Neuronal stem cell (in vitro differentiated cells): ENCODE measurements at places on chromosomes 12 and 14.

DNA sequence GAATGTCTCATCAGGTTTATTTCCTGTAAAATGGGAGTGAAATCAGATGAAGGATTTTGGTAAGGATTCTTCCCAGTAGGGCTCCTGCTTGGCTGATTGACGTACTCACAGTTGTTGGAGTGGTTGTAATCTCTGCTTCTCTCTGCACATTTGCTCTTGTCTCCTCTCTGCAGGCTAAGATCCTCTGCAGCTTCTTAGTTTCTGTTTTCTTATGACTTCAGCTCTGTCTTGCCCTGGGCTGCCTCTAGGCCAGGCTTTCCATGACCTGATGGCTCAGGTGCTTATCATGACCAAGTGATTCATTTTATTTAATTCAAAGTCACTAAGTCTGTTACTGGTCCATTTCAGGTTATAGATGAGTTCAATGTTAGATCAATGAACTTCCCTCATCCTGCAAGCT lies 394.5 kb upstream of the DDHD1 start:
- no peak for DNase-seq

- no peak for DNase-seq
These were observed 42.3 kb downstream of the IRF2BPL start for GRCh38 chr14:76986231-76986565.

DNA sequence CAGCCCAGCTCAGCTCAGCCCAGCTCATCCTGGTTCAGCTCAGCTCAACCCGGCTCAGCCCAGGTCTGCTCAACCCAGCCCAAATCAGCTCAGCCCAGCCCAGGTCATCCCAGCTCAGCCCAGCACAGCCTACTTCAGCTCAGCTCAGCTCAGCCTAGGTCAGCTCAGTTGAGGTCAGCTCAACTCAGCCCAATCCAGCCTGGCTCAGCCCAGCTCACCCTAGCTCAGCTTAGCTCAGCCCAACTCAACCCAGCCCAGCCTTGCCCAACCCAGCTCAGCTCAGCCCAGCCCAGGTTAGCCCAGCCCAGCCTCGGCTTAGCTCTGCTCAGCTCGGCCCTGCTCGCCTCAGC lies 332.3 kb downstream of the TMEM121 start:
- DNase-seq: no peak

DNA sequence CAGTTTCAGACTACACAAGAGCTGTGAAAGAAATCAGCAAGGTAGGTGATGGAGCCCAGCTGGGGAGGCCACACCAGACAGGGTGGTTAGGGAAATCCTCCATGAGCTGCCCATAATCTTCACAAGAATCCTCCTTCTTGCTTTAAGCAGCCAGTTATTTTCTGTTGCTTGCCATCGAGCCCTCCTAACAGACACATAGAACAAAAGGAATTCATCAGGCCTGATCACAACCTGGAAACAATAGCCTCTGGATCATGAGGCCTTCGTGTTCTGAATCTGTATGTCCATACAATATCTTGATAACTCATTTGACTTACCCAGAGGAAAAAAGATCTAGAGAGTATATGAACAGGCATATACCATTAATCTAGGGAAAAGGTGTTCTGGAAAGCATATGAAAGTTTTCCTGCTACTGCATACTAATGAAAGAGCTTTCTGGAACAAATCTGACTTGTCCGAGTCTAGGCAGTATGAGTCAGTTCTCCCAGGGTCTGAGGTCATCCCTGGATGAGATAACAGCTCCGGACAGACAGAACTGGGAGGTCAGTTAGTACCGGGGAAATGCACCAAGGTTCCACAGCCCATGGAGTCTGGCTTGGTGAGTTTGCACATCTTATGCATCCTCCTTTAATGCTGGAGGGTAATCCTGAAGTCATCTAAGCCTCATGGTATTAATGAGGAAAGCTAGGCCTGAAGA lies 52.8 kb upstream of the ELK3 start:
- no peak for DNase-seq

GRCh38 chr14:25049568-25050268 lies at the start of gene STXBP6:
Gene STXBP6, minus strand, starts transcription at chr14:25050147. Its CDS starts 75,329 bp downstream, at chr14:24974818.
- DNase-seq: peak; percentile 71

DNA sequence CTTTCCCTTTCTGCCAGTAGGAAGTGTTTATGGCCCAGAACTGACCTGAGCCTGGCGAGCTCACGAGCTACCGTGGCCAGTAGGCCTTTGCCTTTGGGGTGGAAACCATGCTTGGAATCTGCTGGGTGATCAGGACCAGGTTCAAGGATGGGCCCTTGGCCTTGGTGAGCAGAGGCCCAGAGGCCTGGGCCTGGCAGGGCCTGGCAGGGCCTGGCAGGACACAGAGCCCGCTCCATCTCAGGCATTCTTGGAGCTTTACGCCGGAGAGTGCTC lies 184.8 kb upstream of the RTL1 start:
- no peak for DNase-seq

- no peak for DNase-seq
These were observed 137.5 kb downstream of the CNTN1 start for GRCh38 chr12:40829738-40830144.

DNA sequence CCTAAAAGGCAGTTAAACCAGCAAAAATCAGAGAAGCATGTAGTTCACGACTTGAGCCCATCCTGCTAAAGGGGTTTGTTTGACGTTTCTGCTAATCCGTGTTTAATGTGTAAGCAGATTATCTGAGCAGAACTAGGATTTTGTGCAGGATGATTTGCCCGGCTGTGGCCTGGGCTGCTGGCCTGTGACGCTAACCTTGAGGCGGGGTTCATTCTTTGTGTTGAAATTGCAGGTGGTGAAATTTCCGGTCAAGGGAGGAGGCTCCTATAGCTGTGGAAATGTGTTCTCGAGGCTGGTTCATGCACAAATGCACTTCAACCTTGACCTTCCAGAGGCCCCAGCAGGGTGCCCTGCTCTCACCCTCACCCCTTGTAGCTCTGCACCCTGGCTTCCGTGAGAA lies 63.7 kb downstream of the SLC24A4 start:
- DNase-seq: no peak
